ENCODE measurements at places on chromosomes 3 and 15. TPM values are rescaled to one million over a fixed set of nuclear protein-coding genes. Genes with fewer than 3 reads are reported as not detected.

Gene ZNF620
- total RNA-seq, result 1.0 TPM

Gene MORC1
- 0.10 TPM for total RNA-seq

Gene KBTBD8
- 1.5 TPM for total RNA-seq

Gene CCDC191
- 0.98 TPM for total RNA-seq

Gene SLC27A2
- 153 TPM for total RNA-seq

Gene ITIH4
- 4,358 TPM for total RNA-seq

Gene ZNF662
- 3.0 TPM for total RNA-seq

Gene SKOR1
- 0.13 TPM for total RNA-seq

Gene PHLDB2
- 34.2 TPM for total RNA-seq

Gene TGM4
- total RNA-seq, result not detected

Gene CHRD
- 88.3 TPM for total RNA-seq

Gene SLC6A11
- 0.13 TPM for total RNA-seq

Gene CEMIP
- total RNA-seq, result 0.50 TPM

Gene HRH1
- total RNA-seq, result 0.50 TPM

Gene BAHD1
- total RNA-seq, result 12.8 TPM

Gene IL12A
- not detected for total RNA-seq

Gene RBPMS2
- total RNA-seq, result 7.5 TPM

Gene CADM2
- 0.08 TPM for total RNA-seq

Gene TMOD2
- 1.4 TPM for total RNA-seq

Gene NEK10
- total RNA-seq, result 2.4 TPM

Gene SLC25A38
- 28.9 TPM for total RNA-seq

Gene CCR9
- 0.15 TPM for total RNA-seq

Gene A4GNT
- not detected for total RNA-seq

Gene GCNT3
- total RNA-seq, result 0.30 TPM

Gene MESP1
- 3.1 TPM for total RNA-seq

Measured in left lobe of liver (tissue), 2 donors.